ENCODE measurements at places on chromosomes 7 and 10.

DNA sequence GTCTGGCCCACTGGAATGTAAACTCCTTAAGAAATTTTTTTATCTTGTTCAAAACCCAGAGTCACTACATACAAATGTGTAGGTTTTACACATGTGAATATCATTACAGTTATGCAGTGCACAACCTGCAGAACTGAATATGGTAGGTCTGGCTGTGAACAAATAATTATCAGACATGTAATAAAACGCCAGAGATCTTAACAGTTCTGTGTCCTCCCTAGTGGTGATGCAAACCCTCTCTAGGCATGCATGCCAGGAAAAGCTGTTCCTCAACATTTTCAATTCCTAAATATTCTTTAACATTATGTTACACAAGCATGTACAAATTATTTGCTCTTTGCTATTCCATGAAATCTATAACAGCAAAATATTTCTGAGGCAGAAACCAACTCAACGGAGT is 124.6 kb downstream of the IMMP2L start:
- no peak for DNase-seq

DNA sequence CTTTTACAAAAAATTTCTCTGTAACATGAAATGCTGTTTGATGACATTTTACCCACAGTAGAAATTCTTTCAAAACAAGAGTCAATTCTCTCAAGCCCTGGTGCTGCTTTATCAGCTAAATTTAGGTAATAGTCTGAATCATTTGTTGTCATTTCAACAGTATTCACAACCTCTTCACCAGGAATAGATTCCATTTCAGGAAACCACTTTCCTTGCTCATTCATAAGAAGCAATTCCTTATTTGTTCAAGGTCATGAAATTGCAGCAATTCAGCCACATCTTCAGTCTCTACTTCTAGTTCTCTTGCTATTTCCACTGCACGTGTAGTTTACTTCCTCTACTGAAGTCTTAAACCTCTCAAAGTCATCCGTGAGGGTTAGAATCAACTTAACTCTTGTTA is 14.1 kb downstream of the STAG3 start:
- DNase-seq = no peak

DNA sequence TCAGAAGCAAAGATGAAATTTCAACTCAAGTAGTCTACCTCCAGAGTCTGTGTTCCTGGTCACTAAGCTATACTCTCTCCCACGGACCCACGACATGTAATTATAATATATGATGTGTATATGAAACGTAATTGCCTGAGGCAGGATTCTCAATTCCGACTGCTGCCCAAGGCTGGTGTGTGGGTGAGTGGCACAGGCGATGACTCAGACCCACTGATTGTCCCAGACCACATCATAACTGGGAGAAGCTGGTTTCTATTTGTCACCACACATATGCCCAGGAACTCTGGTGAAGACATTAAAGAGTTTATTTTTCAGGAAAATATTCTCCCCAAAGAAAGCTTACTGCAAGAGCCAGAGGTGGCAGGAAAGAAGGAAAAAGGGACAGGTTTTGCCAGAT is 219.3 kb downstream of the JAZF1 start:
- no peak for DNase-seq

DNA sequence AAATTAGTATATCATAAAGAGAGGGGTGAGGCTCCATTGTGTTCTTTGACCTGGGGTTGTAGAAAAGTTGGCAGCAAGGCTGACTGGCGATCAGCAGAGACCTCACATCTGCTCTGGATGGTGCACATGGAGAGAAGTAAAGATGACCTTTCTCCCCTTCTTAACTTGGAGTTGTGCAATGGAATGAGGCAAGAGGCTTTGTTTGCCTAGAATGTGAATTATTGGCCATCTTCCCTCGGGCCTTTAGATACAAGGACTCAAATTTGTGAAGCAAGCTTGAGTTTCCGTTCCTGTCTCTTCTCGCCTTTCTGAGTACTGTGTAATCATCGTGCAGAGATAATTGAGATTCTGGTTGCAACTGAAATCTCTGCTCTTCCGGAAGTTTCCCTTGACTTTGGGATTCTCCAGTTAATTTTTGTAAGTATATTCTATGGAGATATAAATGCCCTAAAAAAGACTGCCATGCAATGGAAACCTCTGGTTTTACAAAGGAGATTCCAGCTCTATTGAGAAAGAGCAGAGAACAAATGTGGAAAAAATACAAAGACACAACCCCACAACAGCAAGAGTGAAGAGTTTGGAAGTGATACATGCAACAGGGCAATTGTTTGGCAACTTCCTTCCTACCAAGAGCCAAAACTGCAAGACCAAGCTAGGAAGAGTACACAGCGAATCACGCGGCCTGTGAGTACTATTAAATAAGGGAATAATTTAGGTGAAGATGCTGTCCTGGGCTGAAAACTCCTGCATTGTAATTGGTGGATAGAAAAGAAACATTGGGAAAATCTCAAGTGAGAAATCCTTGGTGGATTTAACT is 542.3 kb upstream of the NRP1 start:
- no peak for DNase-seq

DNA sequence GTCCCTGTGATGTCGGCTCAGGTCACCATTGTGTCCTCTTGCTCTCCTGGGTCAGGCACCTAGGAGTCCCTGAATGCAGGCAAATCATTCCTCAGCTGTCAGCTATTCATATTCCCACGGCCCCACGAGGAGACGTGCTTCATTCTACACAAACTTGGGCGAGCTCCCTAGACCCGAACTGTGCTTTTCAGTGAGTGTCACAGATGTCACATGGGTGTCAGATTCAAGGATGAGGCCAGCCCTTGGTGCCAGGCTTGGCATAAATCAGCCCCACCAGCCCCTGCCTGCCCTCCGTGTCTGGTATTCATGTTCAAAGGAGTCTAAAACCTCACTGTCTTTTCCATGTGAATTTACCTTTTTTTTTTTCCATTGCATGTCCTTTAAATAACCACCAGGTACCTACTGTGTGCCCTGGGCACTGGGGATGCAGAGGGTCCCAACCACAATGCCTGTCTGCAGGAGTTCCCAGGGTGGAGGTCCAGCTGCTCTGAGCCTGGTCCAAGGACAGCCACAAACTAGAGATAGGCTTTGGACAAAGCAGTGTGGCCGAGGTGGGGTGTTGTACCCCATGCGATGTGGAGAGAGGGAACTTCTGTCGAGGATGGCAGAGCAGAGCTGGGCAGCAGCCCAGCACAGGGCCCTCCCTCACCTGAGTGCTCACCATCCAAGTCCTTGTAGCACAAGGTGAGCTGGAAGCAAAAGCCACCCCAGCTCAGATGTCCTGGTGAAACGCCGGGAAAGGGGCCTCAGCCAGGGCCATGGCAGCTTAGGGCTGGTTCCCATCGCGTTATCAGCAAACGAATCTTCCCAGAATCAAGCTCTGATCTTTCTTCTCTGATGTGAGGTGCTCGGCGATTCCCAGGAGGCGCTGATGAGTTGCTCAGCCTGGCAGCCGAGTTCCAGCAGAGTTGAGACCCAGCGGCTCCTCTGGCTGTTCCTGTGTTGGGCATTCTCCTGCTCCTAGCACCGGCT is 611.9 kb downstream of the PTPRN2 start:
- DNase-seq = no peak

DNA sequence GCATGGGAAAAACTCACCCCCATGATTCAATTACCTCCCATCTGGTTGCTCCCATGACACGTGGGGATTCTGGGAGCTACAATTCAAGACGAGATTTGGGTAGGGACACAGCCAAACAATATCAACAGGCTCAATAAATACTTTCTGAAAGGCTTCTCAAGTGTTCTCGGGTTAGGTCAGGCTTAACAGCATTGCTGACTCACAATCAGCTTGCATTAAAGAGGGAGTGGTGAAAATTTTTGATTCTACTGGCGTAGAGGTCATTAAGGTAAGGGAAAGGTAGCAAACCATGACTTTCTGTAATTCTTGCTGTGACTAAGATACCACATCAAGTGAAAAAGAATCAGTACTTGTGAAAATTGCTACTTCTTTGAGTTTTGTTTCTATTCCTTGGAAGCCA is 126.4 kb downstream of the JCAD start:
- no peak for DNase-seq

DNA sequence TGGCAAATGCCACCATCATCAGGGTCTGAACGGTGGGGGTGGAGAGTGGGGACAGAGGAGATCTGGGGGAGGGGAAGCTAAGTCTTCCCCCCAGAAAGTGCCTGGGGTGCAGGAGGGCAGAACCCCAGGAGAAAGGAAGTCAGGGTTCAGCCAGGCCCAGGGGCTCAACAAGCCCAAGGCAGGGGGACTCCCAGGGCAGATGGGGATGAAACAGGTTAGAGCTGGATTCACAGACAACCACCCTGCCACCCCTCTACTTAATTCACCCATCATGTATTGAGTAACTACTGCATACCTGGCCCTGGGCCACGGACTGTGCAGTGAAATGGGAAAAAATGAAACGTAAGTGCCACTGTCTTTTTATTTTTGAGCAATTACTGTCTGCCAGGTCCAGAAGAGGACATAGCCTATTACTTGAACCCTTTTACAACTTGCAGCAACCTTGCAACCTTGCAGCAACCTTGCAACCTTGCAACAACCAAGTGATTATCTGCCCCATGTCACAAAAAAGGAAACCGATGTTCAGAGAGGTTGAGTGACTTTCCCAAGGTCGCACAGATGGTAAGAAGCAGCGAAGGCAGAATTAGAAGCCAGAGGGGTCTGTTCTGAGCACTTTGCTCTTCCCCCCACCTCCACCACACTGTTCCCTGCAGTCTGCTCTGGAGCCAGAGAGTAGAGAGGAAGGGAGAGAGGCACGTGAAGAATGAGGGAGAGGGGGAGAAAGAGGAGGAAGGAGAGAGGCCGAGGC is 4.8 kb downstream of the ELN start:
- no peak for DNase-seq

- DNase-seq = no peak
Measured at GRCh38 chr10:125079091-125079600, 81.2 kb downstream of the CTBP2 start.

All from retinal pigment epithelial cell (primary cell).